ENCODE measurements at places on chromosomes 16 and 17.

DNA sequence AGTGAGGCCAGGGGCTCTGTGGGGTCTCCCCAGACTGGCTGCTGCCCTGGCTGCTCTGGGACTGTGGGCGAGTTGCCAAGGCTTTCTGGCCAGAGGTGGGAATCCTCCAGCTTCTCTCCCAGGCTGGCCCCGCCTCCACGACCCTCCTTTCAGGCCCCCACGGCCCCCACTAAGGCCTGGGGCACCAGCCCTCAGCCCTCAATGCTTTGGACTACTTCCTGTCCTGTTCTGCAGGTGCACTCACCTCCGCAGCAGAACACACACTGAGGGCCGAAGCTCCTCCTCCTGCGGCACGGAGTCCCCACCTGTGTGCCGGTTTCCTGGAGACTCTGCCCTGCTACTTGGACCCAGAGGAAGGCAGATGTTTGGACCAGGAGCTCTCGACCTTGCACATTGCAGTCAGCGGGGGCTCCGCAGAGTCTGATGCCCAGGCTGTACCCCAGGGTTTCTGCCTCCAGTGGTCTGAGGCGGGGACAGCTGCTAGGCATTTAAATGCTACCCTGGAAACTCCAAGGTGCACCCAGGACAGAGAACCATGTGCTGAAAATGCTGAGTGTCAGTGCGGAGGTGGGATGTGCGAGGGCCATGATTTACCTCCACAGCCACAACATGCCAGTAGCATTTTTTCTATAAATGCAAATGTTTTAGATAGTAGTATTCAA lies 223.8 kb downstream of the IRF8 start:
- no peak for DNase-seq

DNA sequence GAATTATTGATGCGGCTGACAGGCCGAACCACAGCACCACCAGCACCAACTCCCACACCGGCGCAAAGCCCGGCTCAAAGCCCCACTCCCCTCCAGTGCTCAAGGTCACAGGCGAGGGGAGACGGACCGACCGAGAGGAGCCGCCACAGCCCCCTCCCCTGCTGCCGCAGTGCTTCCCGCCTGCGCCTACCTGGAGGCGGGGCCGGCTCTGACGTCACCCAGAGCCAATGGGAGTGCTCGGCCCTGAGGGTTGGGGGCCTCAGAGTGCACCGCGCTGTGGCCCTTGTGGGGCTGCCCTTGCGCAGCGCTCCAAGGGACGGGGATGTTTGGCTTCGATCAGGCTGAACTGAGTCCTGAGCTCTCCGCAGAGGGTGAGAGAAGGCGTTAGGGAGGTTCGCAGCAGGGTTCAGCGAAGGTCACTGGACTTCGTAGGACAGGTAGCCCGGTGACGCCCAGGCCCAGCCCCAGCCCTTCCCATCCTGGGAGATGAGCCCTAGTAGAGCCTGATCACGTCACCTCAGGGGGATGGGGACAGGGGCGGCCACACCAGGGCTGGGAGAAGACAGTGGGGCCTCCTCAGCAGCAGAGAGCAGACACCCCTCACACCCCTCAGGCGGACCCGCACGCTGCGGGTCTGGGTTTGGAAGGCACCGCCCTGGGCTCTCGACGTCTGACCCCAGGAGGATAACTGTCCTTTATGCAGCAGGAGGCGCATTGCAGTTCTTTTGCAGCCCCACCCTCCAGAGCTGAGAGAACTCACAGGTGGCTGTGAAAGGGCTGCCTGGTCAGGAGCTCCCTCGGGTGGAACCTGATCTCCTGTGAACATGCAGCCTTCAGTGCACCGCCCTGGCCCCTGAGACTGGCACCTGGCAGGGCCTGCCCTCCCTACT lies 1.5 kb downstream of the NDRG4 start:
- no peak for DNase-seq

DNA sequence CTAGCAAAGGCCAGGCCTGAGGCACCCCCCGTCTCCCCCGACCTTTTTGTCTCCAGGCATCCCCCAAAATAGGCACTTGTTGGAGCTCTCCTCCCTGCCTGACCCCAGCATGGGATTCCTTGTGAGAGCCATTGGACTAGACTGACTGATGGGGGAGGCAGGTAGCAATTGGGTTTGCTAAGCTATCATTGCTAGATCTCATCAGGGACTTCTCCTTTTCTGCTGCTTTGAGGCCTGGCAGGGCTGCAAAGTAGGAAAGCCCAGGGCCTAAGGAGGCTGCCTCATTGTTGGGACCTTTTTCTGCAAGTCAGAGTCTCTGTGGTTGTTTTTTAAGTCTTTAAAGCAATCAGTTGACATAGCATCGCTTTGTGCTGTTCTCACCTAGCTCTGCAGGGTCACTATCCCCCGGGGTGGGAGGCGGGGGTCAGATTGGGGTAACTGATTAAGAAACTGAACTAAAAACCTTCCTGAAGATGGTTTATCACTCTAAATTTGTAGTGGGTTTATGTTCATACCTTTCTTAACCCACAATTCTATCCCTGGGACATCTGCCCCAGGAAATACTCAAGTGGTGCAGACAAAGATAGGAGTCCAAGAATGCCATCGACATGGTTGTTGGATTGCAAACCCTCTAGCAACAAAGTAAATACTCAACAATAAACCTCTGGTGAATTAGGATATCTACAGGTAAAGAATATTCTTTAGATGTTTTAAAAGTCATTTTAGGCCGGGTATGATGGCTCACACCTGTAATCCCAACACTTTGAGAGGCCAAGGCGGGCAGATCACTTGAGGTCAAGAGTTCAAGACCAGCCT lies 28.0 kb downstream of the LLGL2 start:
- DNase-seq, result no peak

DNA sequence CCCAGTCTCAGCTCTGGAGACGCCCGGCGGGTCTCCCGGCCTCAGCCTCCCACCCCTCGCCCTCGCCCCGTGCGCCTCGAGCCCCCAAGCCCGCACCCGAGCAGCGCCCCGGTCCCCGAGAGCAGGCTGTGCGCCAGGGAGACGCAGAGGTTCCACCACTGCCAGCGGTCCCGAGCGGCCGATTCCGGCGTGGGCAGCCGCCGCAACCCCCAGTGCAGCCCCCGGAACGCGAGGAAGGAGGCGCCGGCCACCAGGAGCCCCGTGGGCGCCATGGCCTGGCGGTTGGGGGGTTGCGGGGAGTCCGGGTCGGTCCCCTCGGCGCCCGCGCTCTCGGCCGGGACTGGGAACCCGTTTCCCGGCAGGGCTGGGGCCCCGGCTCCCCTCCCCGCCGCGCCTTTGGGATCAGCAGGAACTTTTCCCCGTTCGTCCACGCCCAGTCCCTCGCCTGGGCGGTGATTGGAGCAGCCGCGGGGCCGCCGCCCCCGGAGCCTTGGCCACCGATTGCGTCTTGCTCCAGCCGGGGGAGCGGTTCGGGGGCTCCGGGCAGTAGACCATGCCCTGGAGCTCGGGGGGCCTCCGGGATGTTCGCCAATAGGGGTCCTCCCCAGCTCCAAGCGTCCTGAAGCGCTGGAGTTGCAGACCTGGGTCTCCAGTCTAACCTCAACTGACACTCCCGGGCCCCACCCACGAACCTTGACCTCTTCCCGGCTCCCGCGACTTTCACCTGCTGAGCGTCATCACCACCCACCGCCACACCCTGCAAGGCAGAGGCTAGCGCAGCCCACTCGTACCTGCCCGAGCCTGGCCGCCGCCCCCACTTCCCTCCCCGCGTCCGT lies at the start of gene TLCD2:
Gene TLCD2, minus strand, starts transcription at position 407 of the 836 bp plus-strand sequence. Its CDS starts 135 bp downstream, at position 272.
- DNase-seq, result no peak

DNA sequence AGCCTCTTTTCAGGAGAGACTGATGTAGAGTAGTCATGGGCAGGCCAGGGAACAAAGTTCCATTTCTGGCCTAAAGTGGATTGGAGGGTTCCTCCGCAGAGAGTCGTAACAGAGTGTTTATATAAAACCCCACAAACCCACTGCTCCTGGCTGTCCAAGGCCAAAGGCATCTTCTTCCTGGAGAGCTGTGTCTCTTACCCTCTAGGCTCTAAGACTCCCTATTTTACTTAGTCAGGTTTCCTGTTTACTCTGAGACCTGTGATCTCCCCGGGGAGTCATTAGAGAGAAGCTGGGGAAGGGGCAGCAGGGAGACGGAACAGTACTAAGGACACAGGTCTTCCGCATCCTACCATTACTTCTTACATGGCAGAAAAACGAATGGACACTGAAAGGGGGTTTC lies 69.5 kb downstream of the HIC1 start:
- DNase-seq, result no peak

DNA sequence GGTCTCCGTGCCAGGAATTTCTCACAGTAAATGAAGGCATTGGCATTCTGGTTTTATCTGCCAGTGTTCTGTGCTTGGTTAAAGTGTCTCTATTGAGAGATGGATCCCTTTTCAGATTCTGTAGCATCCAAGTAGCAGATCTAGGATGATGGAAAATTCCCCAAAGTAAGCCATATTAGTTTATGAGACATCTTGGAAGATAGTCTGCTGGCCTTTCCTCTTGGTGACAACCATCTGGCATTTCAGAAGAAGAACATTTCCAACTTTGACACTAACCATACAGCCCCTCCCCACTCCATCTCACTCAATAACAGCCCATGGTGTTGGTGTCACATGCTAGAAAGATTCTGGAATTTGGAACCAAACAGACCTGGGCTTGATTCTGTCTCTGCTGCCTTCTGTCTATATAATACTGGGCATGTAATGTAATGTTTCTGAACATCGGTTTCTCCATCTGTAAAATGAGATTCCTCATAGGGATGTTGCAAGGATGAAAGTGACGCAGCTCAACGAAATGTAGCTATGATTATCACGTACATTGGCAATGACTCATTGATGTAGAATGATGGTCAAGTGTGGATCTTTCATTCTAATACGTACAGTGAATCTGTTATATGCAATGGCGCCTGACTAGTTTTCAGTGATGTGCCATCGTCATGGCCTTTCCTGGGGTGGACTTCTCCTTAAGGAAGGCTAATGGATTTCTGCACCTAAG lies 32.6 kb upstream of the PIRT start:
- DNase-seq, result no peak

- no peak for DNase-seq
Measured at GRCh38 chr16:81004646-81005353, 1.9 kb downstream of the CMC2 start.

- no peak for DNase-seq
Measured at GRCh38 chr16:14131774-14132695, 60.9 kb downstream of the MRTFB start.

DNA sequence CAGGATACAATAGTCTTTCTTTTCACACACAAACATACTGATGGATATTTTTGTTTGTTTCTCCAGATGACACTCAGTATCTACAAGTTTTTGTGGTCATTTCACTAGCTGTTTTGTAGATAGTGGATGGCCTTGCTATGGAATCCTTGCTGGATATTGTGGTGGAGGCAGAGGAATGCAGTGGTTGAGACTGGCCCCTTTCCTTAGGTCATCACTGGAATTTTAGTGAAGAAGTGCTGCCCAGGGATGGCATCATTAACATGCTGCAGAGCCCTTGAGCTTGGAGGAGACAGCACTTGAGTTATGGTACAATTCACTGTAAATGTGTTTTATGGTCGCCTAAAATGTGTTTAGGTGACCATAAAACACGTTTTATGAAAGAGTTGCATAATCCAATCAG lies 455.9 kb upstream of the HSBP1 start:
- no peak for DNase-seq

GRCh38 chr17:7409716-7410115 lies 2.1 kb downstream of the NLGN2 start:
- DNase-seq, result no peak

- DNase-seq, result no peak
Measured at GRCh38 chr17:80126449-80126715, 20.5 kb downstream of the EIF4A3 start.

DNA sequence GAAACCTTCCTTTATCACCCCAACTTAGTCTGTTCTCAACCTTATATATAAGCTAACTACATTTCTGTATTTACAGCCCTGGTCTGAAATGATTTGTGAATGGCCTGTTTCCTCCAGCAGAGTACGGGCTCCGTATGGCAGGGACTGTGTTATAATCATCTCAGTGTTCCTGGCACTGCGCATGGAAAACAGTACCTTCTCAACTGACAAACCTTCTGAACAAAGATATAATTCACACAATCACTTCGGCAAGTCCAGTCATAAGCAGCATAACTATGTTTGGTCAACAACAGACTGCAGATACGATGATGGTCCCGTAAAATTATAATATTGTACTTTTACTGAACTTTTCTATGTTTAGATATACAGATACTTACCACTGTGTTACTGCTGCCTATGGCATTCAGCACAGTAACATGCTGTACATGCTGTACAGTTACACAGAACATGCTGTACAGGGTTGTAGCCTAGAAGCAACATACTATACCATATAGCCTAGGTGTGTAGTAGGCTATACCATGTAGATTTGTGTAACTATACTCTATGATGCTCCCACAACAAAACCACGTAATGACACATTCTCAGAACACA lies 30.0 kb downstream of the ANKFY1 start:
- DNase-seq, result no peak

DNA sequence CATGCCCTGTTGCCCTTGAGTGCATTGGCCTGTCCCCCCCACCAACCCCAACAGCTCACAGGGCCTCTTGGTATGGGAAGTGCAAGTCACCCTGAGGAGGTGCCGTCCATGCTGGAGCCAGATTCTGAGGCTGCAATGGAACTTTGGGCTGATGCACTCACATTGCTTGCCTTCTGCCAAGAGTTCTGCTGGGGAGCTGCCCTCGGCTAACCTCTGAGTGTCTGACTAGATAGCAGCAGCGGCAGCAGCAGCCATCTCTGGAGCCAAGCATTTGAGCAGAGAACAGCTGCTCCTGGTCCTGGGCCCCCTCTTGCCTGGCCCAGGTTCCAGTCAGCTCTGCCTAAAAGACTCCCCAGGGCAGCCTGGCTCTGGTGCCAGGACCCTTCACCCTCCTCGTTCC lies 61.5 kb downstream of the GNAO1 start:
- DNase-seq, result no peak

- peak; percentile 40 for DNase-seq
Measured at GRCh38 chr17:39209317-39210092, 9.4 kb downstream of the RPL19 start.

DNA sequence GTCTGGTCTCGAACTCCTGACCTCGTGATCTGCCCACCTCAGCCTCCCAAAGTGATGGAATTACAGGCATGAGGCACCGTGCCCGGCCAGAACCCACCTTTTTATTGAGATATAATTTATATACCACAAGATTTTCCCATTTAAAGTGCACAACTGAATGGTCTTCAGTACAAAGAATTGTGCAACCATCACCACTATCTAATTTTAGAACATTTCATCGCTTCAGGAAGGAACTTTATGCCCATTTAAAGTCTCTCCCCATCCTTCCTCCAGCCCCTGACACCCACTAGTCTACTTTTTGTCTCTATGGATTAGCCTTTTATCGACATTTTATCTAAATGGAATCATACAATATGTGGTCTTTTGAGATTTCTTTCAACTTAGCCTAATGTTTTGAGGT lies 25.4 kb upstream of the HELZ start:
- no peak for DNase-seq

- no peak for DNase-seq
Measured at GRCh38 chr17:8149419-8150193, 2.6 kb downstream of the PER1 start.

DNA sequence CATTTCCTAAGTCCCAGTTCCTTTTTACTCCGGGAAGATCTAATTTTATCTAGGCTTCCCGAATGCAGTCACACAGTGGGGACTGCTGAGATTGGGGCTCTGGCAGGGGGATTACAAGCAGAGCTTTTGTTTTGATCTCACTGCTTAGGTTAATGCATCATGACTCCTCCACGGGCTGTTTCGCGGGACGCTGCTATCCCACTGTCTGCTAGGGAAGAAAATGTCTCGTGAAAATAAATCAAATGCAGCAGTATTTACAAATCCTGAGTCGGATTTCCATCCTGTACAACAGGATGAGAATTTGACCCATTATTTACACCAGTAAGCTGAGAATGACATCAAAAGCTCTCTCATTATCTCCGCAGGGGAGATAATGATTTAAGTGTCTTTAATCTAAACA lies 83.8 kb downstream of the CDH11 start:
- DNase-seq, result no peak
